ENCODE measurements at places on chromosomes 11 and 22.

GRCh38 chr11:121369366-121369765, 76.8 kb downstream of the SC5D start:
- DNase-seq: no peak

GRCh38 chr11:44880511-44880910, 70.2 kb downstream of the TP53I11 start:
- DNase-seq: no peak

DNA sequence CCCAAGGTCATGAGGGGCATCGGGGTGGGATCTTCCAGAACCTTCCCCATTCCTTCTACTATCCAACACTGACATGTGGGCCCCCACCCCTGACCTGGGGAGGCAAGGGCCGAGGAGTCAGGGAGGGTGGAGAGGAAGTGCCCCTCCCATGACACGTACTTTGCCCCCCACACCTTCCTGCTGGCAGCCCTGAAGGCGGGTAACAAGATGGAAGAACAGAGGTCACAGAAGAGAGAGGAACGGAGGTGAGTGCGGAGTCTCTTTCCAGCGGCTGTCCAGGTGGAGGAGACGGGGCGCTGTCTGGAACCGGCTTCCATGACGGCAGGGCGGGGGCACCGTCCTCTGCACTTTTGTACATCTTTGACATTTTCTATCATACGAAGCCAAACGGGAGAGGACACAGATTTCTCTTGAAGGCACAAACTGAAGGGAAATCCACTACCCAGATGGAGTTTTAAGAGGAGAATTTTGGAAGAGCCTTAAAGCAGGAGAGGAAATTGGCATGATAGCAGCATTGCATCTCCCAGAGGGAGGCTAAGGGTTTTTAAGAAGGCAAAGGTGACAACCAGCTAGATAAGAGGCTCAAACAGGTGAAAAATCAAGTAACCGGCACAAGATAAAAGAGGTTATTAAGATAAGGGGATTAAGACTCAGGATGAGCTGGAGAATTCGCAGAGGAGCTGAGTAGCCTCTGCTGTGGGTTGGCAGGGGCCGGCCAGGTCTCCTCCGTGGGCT, 16.7 kb downstream of the OSBPL5 start:
- DNase-seq: no peak

DNA sequence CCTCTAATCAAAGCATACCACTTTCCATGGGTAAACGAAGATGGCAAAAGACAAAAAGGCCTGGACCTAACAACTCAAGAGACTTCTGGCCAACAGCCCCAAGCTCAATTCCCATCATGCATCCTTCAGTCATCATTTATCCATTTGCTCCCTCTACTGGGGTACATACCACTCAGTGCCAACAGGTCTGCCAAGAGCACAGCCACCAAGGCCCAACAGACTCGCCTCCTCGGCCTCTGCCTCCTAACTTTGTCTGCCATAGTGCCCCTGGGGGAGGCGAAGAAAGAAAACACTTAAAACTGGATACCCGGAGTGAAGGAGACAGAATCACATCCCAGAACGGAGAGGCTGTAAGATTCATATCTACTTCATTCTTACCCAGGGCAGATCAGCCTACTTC, 1.1 kb downstream of the HYOU1 start:
- DNase-seq: peak; percentile 19

- DNase-seq: no peak
Measured at GRCh38 chr11:129322941-129323340, 52.7 kb upstream of the BARX2 start.

GRCh38 chr11:117179048-117179999, 781 bp downstream of the SIDT2 start:
- DNase-seq: peak; percentile 56

- DNase-seq: no peak
Measured at GRCh38 chr11:66333220-66333877, 2.9 kb downstream of the RIN1 start.

DNA sequence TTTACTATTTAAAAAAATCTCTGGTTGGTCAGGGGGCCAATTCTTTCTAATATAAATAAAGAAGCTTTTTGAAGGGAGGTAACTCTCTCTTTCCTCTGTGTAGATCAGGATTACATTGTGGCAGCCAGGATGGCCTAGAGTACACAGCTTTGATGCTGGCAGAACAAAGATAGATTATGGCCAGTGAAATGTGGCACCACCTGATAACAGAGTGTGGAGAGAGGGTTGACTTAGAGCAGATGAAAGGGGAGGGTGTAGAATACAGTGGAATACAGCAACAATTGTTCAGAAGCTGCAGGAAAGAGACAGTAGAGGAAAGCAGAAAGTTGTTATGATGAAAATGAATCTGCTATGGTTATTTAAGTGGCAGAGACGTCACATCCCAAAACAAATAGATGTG, 99.0 kb downstream of the FAR1 start:
- no peak for DNase-seq

- DNase-seq: no peak
Measured at GRCh38 chr11:6545917-6546605, 49.0 kb downstream of the DNHD1 start.

DNA sequence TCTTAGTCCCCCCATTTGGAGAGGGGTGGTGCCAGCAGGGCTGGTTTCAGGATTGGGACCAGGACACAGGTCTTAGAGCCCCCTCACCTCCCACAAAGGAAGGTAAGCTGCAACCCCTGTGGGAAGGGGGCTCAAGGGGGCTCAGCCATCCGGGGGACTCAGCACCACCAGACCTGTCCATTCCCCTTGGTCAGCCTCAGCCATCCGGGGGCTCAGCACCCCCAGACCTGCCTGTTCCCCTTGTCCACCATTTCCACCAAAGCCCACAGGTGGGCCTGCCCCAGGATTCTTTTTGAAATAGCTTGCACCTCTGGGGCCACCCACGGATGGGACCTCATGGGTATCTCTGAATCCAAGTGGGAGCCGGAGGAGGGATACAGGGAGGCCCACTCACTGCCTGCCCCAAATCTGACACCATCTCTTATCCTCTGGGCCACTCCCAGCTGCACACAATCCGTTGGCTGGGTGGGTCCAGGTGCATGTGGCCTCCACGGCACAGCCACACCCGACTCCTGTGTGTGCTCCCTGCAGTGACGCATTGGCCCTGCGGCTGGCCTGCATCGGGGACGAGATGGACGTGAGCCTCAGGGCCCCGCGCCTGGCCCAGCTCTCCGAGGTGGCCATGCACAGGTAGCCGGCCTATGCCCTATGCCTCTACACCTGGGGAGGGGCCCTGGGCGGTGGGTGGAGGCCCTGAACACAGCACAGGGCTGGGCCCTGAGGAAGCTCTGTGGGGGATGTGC, 15.9 kb downstream of the MCAT start:
- no peak for DNase-seq

All from stimulated activated naive CD8-positive, alpha-beta T cell treated with anti-CD3 and anti-CD28 coated beads, Interleukin-15, Interleukin-2, amounts not matched to agents 100 U/mL and 50 U/mL, for 24 hours (primary cell).